ENCODE measurements at places on chromosomes 1 and 21.
A peak's percentile ranks its signal among the peaks of the same experiment; 100 is the strongest.

DNA sequence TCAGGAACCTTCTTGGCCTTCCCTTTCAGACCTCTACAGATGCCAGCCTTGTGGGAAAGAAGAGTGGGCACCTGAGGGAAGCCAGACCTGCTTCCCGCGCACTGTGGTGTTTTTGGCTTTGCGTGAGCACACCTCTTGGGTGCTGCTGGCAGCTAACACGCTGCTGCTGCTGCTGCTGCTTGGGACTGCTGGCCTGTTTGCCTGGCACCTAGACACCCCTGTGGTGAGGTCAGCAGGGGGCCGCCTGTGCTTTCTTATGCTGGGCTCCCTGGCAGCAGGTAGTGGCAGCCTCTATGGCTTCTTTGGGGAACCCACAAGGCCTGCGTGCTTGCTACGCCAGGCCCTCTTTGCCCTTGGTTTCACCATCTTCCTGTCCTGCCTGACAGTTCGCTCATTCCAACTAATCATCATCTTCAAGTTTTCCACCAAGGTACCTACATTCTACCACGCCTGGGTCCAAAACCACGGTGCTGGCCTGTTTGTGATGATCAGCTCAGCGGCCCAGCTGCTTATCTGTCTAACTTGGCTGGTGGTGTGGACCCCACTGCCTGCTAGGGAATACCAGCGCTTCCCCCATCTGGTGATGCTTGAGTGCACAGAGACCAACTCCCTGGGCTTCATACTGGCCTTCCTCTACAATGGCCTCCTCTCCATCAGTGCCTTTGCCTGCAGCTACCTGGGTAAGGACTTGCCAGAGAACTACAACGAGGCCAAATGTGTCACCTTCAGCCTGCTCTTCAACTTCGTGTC lies 995 bp upstream of the ZBTB48 start:
- DNase-seq = no peak

DNA sequence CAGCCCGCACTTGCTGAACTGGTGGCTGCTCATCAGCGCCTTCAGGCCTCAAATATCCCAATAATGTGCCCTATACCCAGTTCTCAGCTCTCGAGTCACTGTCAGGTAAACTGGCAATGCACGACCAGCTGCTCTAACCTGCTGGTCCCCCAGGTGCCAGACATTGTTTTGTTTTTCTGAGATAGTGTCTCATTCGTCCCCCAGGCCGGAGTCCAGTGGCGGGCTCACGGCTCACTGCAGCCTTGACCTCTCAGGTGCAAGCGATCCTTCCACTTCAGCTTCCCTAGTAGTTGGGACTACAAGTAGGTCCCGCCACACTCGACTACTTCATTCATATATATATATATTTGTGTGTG lies 1.0 kb upstream of the NADK start:
- no peak for DNase-seq

GRCh38 chr1:59766227-59766855 lies 48.4 kb upstream of the HOOK1 start:
- DNase-seq = no peak

DNA sequence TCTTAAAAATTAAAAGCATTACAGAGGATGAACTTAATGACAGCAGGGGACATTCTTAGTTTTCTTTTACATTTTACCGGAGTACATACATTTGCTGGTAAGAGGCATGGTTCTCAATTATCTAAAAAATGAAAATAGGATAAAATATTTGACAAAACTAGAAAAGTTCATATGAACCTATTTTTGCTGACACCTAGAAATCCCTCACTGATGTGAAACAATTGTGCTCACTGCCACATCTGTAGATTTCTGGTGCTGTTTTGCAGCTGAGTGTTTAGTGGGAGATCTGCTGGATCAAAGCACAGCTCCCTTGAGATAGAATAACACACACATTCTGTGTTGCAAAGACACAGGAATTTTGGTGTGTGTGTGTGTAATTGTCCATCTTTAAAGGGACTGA lies 392.9 kb upstream of the B3GALT2 start:
- DNase-seq = no peak

DNA sequence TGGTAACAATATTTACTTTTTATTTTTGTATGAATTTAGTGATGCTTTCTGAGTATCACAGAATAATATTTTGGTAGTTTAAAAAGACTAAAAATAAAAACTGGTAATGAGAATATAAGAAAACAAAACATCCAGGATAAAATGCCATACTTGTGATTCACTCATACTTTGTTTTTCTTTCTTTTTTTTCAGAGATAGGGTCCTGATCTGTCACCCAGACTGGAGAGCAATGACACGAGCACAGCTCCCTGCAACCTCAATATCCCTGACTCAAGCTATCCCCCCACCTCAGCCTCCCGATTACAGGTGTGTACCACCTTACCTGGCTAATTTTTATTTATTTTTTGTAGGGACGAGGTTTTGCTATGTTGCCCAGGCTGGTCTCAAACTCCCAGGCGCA lies 64.2 kb upstream of the ADAM30 start:
- DNase-seq = no peak

DNA sequence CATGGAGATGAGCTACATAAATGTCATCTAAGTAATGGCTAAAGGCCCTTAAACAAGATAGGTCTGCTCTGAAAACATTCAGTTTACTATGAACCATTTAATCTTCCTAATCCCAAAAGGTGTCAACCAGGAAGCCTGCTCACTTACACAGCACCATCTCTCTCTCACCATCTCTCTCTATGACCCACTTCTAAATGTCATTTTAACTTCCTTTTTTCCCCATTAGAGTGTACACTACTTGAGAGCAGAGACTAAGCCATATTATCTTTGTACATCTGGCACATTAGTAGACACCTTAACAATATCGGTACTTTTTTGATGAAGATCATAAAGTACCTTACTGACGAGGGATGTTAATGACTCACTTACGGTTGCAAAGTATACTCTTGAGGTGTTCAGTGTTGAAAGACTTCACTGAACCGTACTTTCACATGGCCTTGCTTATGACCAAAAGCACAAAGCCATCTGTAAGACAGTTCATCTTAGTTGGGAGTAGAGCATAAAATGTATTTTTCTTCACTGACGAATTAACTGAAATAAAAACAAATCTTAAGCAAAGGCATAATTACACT lies 25.4 kb downstream of the FBXO42 start:
- DNase-seq = peak; percentile 4

DNA sequence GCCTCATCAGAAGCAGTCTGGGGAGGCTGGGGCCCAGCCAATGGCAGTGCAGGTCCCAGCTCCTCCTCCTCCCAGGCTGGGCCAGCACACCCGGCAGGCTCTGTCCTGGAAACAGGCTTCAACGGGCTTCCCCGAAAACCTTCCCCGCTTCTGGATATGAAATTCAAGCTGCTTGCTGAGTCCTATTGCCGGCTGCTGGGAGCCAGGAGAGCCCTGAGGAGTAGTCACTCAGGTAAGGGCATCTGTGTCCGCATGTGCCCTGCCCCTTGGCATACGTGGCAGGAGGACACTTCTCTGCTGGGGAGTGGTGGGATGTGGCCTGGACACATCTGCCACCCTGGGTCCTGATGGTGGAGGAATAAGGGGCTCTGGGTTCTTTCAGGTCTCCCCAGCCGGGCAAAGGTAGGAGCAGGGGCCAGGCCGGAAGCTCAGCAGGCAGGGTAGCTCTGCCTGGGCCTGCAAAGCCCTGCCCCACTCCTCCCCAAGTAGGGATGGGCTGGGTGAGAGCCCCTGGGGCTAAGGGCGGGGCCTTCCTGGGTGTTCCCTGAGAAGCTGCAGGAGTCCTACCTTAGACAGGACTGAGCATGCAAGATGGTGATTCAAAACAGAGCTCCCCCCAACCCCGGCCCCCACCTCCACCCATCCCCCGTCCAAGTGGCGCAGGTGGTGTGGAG lies at the start of gene GJB5:
Gene GJB5 (plus strand): TSS at position 84 of the 674 bp plus-strand sequence. CDS start 2,284 bp downstream, outside the sequence.
- DNase-seq = no peak

DNA sequence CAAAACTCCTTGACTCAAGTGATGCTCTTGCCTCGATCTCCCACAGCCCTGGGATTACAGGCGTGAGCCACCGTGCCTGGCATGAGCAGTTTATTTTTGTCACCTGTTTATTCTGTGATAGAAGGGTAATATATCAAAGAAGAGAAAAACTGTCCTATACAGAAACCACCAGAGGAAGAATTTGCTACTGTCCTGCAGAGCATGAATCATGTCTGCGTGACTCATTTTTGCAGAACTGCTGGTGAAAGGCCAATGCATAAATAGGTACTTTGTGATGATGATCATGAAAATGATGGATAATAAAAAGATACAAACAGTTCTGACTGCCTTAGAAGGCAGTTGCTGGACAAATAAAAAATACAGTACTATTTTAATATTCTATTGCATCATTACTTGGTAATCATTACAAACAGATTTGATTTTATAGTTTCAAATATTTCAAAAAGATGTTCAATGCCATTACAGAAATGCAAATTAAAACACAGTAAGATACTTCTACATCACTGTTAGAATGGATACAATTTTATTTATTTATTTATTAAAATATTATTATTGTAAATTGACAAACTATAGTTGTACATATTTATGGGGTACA lies 26.5 kb downstream of the RIPPLY3 start:
- no peak for DNase-seq

DNA sequence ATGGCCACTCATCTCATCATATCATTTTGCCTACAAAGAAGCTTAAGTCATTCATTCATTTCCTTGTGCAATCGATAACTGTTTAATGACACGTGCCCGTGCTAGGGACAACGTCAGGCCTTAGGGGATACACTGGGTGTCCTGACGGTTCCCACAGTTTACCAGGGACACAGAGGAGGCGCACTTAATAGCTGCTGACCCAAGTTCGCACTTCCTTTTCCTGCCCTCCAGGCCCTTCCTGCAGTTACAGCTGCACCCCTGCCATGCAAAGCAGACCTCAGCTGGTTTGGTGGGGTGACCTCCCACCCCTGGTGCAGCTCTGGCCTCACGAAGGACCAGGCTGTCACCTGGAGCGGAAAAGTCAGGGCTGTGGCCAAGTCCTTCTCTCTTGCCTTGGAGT lies 4.2 kb downstream of the SPATA21 start:
- peak; percentile 27 for DNase-seq

- no peak for DNase-seq
Observed at GRCh38 chr1:29134695-29135028, 11.0 kb upstream of the TMEM200B start.

GRCh38 chr21:37688952-37689659 lies 227.2 kb downstream of the KCNJ6 start:
- no peak for DNase-seq

GRCh38 chr1:48109390-48110013 lies 112.3 kb upstream of the TRABD2B start:
- peak; percentile 43 for DNase-seq

- DNase-seq = no peak
Observed at GRCh38 chr1:53203466-53203865, 6.8 kb downstream of the CPT2 start.

GRCh38 chr1:64845831-64846425 lies 101.1 kb downstream of the RAVER2 start:
- no peak for DNase-seq

- DNase-seq = no peak
Observed at GRCh38 chr1:90505806-90506205, 211.3 kb downstream of the BARHL2 start.

DNA sequence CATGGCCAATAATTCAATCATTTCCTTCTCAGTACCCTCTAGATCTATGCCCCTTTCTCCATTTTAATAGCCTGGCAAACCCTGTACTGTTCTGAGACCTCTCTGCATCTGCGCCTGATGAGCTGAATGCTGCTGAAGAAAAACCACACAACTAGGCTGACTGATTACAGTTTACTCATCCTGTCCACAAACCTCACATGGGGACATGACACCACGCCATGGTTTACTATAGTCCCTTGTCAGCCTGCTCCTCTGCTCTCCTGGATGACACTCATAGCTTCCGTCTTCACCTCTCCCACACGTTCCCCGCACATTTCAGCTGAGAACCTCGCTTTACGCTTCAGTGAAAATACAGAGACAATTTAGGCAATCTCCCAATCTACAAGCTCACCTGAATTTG lies 59.7 kb downstream of the DESI2 start:
- DNase-seq = peak; percentile 86

DNA sequence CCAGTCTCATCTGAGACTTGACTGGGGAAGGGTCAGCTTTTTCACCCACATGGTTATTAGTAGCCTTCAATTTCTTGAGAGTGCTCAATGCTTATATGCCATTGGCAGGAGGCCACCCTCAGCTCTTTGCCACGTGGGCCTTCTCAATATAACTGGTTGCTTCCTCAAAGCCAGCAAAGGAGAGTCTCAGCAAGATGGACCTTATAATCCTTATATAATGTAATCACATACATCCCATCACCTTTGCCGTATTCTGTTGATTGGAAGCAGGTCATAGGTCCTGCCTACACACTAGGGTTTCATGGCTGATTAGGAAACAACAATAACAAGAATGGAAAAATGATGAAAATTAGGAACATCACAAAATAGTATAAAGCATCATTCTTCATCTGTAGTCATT lies 22.9 kb downstream of the TSEN15 start:
- no peak for DNase-seq

GRCh38 chr1:79726321-79726720 lies 719.8 kb upstream of the ADGRL4 start:
- no peak for DNase-seq

GRCh38 chr1:56868761-56869160 lies 14.2 kb downstream of the C8A start:
- DNase-seq = no peak

GRCh38 chr1:53860967-53861411 lies 22.9 kb upstream of the NDC1 start:
- DNase-seq = peak; percentile 67

- DNase-seq = no peak
Observed at GRCh38 chr1:150484431-150484830, 2.8 kb upstream of the TARS2 start.

GRCh38 chr1:47906527-47907176 lies 90.5 kb downstream of the TRABD2B start:
- no peak for DNase-seq

DNA sequence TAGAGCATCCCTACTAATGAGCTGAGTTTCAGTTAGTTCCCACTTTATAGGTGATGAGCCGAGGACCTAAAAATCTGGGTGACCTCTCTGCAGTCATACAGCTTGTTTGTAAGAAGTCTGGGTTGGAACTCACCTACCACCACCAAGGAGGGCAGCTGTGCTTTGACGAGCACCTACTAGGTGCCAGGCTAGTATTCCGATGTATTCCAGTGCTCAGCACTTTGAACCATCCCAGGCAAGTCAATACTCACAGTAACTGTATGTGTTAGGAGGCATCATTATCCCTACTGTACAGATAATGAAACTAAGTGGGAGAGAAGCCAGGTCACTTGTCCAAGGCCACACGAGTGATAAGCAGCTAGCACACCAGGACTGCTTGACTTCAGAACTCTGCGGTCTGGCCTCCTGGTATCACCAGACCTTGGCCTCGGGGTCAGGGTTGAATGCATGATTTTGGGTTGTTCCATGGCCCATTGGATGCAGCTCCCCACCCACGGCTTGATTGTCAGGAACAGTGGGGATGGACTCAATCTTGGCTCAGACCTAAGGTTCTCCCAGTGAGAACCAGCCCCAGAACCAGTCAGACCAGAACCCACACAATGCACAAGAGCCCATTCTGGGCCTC lies 20.7 kb downstream of the ECE1 start:
- no peak for DNase-seq

DNA sequence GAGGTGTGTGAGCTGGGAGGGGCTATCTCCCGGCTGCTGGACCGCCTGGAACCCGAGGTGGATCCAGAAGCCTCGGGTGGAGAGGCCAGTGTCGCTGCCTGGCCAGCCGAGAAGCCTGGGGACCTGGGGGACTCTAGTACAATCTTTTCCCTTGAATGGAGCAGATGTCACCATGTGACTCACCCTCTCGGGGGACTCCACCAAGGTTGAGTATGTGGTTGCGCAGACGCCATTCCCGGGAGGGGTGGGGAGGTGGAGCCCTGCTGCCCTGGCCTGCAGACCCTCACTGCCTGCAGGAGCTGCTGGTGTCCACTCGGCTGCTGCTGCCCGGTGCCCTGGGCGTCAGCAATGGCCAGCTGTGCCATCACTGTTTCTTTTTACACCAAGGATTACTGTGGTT lies 40.3 kb downstream of the TP73 start:
- DNase-seq = peak; percentile 70
